Gastrocnemius medialis (tissue), 4 donors: ENCODE measurements at places on chromosomes 3 and 15. TPM values are rescaled to one million over a fixed set of nuclear protein-coding genes. Genes with fewer than 3 reads are reported as not detected.

The IL5RA gene
- not detected for total RNA-seq

The CLDN18 gene
- total RNA-seq, result not detected

The OIP5 gene
- 7.8 TPM for total RNA-seq

The PARL gene
- 30.5 TPM for total RNA-seq

GRCh38 chr3:134644731-134645514 is 5.9 kb downstream of the KY start:
- DNase-seq, result peak; percentile 80
- H3K27ac ChIP-seq, result peak overlapping the region; percentile 42
- no peaks in the 10 kb centered on the region for H3K27me3 ChIP-seq

DNA sequence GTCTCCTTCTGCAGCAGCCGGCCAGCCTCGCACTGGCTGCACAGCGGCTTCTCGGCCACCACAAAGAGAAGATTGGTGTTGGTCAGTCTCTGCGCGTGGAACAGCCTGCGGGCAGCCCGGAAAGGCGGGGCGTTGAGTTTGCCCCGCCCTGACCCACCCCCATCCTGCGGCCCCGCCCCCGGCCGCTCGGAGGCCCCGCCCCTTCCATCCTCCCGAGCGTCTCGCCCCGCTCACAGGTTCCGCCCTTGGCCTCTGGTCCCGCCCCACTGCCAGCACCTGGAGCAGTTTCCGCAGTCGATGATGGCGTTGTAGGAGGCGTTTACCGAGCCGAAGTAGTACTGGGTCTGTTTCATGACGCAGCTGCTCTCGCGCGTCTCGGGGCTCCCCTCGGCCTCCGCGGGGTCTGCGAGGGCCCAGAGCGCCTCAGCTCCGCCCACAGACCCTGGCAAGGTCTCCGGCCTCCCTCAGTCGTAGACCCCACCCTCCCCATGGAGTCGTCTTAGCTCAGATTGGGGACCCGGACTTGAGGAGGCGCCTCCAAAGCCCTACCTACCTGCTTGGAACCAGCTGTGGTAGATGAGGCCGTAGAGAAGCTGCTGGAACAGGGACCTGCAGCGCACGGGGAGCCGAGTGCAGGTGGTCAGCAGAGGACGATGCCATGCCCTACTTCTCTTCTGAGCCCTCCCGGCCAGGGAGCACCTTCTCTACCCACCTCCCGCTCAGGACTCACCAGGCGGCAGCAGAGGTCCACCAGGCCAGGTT is 5.9 kb upstream of the TMEM115 start:
- H3K36me3 ChIP-seq, result no peaks in the 10 kb centered on the region
- peak overlapping the region; percentile 55 for H3K4me3 ChIP-seq
- peak; percentile 56 for DNase-seq

GRCh38 chr3:195895078-195895860 is 13.1 kb downstream of the TNK2 start:
- H3K27ac ChIP-seq, result peak overlapping the region; percentile 91
- peak overlapping the region; percentile 89 for H3K4me3 ChIP-seq
- no peaks in the 10 kb centered on the region for H3K27me3 ChIP-seq
- no peaks in the 10 kb centered on the region for H3K36me3 ChIP-seq
- DNase-seq, result no peak

DNA sequence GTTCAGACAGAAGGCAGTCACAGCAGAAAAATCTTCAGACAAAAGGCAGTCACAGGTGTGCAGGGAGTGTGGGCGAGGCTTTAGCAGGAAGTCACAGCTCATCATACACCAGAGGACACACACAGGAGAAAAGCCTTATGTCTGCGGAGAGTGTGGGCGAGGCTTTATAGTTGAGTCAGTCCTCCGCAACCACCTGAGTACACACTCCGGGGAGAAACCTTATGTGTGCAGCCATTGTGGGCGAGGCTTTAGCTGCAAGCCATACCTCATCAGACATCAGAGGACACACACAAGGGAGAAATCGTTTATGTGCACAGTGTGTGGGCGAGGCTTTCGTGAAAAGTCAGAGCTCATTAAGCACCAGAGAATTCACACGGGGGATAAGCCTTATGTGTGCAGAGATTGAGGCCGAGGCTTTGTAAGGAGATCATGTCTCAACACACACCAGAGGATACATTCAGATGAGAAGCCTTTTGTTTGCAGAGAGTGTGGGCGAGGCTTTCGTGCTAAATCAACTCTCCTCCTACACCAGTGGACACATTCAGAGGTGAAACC is 27.6 kb downstream of the ZNF589 start:
- H3K36me3 ChIP-seq, result no peaks in the 10 kb centered on the region
- H3K27me3 ChIP-seq, result no peaks in the 10 kb centered on the region
- H3K27ac ChIP-seq, result no peak overlapping the region

DNA sequence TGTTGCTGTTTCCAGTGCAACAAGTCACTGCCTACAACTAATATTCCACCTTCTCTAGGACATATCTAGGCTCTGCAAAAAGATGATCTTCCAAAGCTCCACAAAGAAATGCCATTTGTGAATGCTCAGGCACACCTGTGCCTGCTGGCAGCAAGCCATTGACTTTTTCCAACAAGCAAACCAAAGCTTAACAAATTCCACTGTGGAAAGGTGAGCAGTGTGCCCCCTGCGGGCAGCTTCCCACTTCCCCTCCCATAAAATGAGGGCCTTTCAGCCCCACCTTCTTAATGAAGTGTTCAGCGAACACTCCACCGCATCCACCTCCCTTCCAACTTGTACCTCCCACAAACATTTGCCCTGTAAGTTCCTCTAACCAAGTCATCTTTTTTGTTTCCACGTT is 157.5 kb upstream of the SLC24A5 start:
- H3K36me3 ChIP-seq, result no peaks in the 10 kb centered on the region
- no peak for DNase-seq
- H3K4me3 ChIP-seq, result no peak overlapping the region
- no peaks in the 10 kb centered on the region for H3K27me3 ChIP-seq
- no peaks in the 10 kb centered on the region for H3K4me1 ChIP-seq

- H3K36me3 ChIP-seq, result no peaks in the 10 kb centered on the region
- no peaks in the 10 kb centered on the region for H3K27me3 ChIP-seq
- H3K4me1 ChIP-seq, result no peaks in the 10 kb centered on the region
- H3K4me3 ChIP-seq, result no peak overlapping the region
Observed at GRCh38 chr3:151318313-151318712, 1.7 kb upstream of the GPR87 start.
